COR-L47 (cell line): ENCODE measurements at places on chromosomes 6 and 20.

GRCh38 chr6:166490671-166491500 is 95.6 kb downstream of the RAMACL start:
- peak; percentile 15 for DNase-seq

DNA sequence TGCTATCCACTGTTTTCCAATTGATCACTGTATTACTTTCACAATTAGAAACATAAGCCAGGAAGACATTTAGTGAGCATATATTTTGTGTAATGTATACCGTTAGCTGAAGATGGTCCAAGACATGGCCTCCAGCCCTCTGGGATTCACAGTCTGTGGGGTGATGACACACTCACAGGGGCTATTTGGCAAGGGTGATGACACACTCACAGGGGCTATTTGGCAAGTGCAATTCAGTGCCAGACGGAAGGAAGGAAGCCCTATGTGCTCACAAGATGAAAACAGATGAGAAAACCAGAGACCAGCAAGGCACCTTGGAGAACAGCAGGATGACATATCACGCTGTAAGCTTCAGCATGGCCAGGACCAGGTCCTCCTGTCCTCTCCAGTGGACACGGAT is 183.7 kb downstream of the MBOAT1 start:
- DNase-seq = no peak

DNA sequence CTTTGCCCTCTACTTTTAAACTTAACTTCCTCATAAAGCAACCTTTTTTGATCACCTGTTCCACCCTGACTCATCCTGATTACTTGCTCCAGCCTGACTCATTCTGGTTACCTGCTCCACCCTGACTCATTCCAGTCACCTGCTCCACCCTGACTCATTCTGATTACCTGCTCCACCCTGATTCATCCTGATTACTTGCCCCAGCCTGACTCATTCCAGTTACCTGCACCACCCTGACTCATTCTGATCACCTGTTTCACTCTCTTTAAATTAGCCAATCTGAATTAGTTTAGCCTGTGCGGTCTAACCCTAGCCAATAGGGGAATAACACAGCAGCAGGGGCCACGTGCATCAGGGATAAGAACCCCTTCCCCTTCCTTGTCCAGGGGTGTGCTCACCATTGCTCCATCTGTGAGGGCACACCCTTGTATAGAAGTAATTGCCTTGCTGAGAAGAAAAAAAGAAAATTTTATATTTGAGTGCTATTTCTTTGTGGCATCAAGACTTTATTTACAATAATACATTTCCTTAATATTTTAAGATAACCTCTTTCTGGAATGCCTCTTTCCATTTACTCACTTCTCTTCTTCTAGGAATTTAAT is 17.9 kb downstream of the HLA-G start:
- no peak for DNase-seq

DNA sequence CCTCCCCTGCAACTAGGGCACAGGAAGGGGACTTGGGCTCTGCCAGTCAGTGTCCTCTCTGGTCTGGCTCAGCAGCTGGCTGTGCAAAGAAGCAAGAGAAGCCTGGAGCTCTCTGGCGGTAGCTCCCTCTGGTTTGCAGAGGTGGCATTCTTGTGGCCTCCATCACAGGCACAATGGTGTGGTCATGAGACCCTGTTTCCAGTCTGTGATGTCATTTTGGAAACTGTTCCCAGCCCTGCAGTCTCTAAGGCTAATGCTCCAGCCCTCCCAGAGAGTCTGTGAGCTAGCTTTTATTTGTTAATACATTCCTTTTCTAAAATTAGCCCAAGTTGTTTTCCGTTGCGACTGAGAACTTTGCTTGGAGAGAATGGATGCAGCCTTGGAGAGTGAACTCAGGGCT is 69.5 kb upstream of the FOXQ1 start:
- no peak for DNase-seq

DNA sequence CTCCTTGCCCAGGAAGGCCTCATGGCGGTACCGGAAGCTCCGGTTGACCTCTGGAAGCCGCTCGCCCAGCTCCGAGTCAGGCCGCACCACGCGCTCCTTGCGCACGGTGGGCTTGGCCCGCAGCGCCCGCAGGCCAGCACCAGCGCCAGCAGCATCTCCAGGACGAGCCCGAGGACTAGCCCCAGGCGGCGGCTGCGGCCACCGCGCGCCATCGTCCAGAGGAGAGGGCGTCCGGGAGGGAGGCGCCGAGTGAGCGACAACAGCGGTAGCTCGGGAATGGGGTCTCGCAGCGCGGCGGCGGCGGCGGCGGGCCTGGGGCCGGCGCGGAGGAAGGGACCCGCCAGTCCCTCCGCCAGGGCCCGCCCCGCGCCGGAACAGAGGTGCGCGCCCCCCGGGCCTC is 27.6 kb upstream of the CGA start:
- no peak for DNase-seq

- DNase-seq = no peak
Measured at GRCh38 chr6:22656706-22657351, 87.5 kb downstream of the HDGFL1 start.

DNA sequence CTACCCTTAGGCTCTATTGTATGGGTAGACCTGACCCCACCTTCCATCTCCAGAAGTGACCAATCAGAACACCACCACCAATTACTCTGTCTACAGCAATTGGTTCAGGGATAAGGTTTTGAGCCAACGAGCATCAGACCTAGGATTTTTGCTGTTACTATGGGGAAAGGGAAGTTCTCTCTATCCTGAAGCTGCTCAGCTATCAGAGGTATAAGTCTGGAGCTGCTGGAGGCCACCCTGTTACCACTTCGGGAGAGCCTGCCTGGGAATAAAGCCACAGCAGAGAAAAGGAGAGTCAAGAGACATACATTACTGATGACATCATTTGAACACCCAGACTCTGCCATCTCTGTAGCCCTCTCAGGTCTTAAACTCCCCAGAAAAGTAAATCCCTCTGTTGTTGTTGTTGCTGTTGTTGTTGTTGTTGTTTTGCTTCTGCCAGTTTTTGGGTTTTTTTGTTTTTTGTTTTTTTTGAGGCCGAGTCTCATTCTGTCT is 94.5 kb downstream of the PREX1 start:
- no peak for DNase-seq

DNA sequence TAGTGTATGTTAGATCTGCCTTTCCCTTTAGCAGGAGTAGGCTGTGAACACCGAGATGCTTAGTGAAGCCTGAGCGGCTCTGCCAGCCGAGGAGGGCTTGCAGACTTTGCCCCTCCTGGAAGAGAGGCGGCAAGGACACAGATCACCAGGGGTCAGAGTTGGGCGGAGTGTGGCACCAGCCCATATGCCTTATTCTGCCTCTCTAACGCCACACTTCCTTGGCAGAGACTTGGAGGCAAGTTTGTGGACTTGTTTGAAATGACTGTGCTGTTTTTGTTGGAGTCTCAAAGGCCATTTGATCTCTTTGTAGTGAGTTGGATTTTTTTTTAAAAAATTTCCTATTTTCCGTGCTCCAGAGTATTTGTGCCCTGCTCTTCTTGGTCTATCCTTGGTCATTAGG is 44.5 kb upstream of the CLDN20 start:
- no peak for DNase-seq

DNA sequence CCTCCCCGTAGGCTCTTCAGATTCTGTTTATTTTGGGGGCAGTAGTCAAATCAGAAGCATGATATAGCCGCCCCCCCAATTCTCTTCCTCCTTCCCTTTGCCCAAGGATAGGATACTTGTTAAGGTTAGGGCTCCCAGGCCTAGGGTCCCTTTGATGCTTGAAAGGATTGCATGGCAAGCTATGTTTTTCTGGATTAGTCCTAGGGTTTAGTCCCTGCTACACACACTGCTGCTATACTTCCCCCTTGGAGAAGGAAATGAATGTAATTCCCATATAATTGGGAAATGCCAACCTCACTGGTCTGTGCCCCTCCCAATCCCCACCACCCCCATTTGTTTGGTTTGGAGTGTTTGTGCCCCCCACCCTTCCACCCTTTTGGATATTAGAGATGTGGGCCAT is 62.8 kb downstream of the ZFAND3 start:
- DNase-seq = no peak

- DNase-seq = no peak
Measured at GRCh38 chr6:37054171-37054570, 48.7 kb downstream of the FGD2 start.

GRCh38 chr20:37308086-37309050 is 18.9 kb downstream of the MANBAL start:
- DNase-seq = no peak

GRCh38 chr6:17865243-17865642 is 122.2 kb downstream of the KIF13A start:
- peak; percentile 55 for DNase-seq

DNA sequence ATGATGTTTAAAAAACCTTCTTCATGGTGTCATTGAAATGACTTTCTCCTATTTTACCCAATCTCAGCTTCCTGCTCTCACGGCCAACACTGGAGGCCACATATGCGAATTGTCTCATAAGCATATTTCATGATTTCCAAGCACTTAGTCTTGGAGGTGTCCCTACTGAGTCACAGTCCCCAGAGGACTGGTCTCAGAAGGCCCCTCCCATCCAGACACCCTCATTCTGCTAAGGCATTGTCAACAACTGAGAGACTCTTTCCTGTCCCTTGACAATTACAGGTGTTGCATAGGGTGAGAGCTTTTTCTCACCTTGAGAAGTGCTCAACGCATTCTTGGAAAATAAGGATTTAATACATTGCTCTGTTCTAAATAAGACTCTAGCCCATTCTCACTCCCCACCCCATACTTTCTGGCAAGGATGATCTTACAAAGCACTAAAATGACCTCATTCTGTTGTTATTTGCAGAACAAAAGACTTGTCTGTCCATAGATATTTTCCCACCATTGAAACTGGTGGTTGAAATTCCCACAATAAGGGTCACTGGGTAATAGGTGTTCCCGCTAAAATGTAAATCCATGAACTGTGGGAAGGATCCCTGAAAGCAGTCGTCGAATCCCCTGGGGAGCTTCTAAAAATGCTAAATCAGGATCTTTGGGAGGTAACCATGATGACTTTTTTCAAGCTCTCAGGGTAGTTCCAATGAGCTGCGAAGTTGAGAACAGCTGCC is 32.3 kb upstream of the SLC22A23 start:
- DNase-seq = no peak

GRCh38 chr6:9272671-9273070 is 837.3 kb upstream of the SLC35B3 start:
- DNase-seq = no peak

- DNase-seq = no peak
Measured at GRCh38 chr6:63897459-63897858, 261.9 kb downstream of the PHF3 start.

GRCh38 chr6:157714153-157714490 is 108.9 kb upstream of the SNX9 start:
- DNase-seq = no peak

- DNase-seq = no peak
Measured at GRCh38 chr20:57335392-57335791, 5.8 kb downstream of the SPO11 start.

GRCh38 chr6:116096979-116097816 is 3.5 kb upstream of the NT5DC1 start:
- no peak for DNase-seq

DNA sequence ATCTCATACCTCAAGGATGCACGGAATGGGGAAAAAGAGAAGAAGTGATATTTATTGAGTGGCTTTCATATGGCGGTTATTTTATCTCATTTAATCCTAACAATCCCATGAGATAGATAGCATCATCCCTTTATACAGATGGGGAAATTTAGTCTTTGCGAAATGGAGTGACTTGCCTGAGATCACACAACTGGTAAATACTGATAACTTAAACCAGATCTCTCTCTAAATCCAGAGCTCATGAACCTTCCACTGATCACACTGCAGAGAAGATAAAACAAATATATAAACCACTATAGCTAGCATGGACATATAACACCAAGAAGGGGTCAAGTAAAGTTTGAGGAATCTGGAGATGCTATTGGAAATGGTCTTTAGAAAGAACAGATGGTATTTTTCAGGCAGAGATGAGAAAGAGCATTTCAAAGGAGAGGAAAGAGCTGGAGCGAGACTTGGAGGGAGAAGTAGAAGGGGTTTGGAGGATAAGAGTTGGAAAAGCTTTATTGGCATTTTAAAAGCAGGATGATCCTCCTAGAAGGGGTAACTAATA is 139.8 kb upstream of the TNFAIP3 start:
- DNase-seq = no peak

DNA sequence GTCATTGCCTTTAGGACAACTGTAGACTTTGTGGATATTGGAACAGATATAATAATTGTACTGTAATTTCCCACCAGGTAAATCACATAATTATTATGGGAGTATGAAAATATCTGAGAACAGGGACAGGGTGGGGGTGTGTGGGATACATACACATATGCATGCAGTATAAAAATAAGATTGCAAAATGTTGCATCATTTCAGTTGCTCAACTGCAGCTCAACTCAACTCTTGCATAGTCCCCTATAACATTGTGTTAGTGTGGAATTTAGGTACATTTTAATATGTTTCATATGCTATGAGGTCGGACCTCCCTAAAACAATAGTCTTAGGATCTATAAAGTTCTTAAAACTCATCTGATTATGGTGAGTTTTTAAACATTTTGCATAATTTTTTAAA is 275.0 kb upstream of the FLRT3 start:
- no peak for DNase-seq

DNA sequence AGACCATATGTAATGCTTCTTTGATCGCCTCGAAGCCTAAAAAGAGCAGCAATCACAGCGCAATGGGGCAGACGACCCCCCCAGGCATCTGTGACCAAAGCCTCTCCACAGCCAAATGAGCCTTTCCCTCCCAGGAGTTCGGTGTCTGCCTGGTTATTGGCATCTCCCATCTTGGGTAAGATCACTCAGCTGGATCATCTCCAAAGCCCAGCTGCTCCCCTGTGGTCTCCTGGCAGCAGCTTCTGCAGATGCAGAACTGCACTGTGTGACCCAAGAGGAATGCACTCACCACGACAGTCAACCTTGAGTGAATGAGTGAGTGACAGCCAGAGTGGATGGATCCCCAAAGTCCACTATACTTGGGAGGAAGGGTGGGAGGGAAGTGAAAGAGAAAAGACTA is 44.8 kb upstream of the IYD start:
- no peak for DNase-seq

- DNase-seq = no peak
Measured at GRCh38 chr6:139699911-139700310, 325.5 kb upstream of the CITED2 start.

- DNase-seq = no peak
Measured at GRCh38 chr6:136546331-136546730, 3.9 kb downstream of the MAP7 start.

GRCh38 chr6:142406131-142406530 is 104.3 kb downstream of the ADGRG6 start:
- DNase-seq = no peak

GRCh38 chr20:1800180-1800579 is 95.0 kb upstream of the SIRPA start:
- DNase-seq = no peak

DNA sequence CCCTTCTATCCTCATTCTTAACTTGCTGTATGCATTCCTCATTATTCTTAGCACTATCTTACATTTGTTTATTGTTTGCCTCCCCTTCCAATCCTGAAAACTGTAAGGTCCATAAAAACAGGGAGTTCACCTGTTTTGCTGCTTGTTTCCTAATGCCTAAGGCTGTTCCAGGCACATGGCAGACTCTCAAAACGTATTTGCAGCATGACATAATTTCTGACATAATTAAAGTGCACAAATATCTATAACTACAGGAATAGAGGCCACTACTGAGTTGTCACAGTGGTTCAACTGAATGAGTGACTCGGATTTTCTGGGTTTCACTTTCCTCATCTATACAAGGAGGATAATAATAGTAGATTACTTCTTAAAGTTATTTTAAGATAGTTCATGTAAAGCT is 83.0 kb downstream of the HFE start:
- DNase-seq = no peak

- DNase-seq = peak; percentile 64
Measured at GRCh38 chr6:3139090-3139903, 18.0 kb downstream of the TUBB2A start.
